ENCODE measurements at places on chromosomes 3 and 15.

- no peak for DNase-seq
Observed at GRCh38 chr3:173275740-173276139, 121.8 kb upstream of the NLGN1 start.

GRCh38 chr15:47523681-47524475 lies 193.4 kb upstream of the SEMA6D start:
- DNase-seq: no peak

DNA sequence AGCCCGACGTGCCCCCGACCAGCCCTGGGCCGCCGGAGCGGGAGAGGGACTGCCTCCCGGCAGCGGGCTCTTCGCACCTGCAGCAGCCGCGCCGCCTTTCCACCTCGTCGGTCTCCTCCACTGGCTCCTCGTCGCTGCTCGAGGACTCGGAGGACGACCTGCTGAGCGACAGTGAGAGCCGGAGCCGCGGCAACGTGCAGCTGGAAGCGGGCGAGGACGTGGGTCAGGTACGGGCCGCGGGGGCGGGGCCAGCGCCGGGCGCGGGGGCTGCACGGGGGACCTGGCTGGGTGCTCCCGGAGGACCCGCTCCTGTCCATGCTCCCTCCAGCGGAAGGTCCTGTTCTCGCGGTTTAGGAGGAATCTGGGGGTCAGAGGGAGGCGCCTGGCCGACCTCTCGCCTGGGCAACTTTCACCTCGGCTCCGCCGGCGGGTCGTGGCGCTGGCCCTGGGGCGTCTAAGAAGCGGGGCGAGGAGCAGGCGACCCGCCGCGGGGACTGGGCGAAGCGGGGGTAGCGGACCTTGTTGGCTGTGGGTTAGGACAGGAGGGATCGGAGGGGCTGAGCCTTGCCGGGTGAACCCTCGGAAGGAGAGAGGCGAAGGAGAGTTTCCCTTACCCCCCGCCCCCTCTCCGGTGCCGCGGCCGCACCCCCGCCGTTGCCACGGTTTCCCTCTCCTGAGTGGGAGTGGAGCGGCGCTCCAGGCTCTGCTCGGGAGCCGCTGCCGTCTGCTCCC lies 682 bp downstream of the ITPKA start:
- no peak for DNase-seq

DNA sequence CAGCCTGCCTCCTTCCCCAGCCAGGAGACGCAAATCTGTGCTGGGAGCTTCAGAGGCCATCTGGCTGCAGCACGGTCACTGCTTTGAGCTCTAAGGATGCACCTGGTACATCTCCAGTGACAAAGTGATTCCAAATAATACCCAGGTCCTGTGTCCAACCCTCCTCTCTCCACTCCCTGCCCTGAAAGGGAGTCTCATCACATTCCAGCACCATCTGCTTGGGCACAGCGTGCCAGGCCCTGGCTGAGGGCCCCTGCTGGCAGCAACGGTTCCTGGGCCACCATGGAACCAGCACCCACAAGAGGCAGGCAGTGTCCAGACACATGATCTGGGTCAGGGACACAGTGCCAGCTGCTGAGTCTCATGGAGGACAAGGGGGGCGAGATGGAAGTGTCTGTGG lies 81.3 kb downstream of the MTHFS start:
- DNase-seq: no peak

GRCh38 chr3:197397838-197398237 lies 99.4 kb upstream of the DLG1 start:
- no peak for DNase-seq

GRCh38 chr3:108297647-108298046 lies 1.3 kb downstream of the HHLA2 start:
- DNase-seq: no peak

DNA sequence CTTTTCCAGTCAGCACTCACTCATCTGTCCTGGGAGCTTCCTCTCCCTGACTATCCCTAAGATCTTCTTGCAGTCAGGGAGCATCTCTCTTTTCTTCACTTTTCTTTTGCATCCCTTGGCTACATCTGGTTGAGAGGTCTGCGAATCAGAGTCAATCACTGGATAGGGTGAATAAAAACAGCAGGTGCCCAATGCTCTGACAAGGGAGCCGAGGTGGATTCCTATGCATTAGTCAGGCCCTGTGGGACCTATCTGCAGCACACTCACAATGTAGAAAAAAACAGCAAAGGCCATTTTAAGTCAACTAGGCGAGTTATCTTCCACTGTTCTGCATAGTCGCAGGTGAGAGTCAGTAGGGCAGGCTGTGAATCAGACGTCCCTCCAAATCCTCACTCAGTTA lies 35.5 kb downstream of the DZIP1L start:
- DNase-seq: no peak

- DNase-seq: no peak
Observed at GRCh38 chr3:124826703-124827102, 60.5 kb downstream of the ITGB5 start.

GRCh38 chr3:196440696-196441095 lies 8.5 kb upstream of the UBXN7 start:
- DNase-seq: no peak

- DNase-seq: no peak
Observed at GRCh38 chr15:80324545-80325080, 72.6 kb upstream of the CTXND1 start.

DNA sequence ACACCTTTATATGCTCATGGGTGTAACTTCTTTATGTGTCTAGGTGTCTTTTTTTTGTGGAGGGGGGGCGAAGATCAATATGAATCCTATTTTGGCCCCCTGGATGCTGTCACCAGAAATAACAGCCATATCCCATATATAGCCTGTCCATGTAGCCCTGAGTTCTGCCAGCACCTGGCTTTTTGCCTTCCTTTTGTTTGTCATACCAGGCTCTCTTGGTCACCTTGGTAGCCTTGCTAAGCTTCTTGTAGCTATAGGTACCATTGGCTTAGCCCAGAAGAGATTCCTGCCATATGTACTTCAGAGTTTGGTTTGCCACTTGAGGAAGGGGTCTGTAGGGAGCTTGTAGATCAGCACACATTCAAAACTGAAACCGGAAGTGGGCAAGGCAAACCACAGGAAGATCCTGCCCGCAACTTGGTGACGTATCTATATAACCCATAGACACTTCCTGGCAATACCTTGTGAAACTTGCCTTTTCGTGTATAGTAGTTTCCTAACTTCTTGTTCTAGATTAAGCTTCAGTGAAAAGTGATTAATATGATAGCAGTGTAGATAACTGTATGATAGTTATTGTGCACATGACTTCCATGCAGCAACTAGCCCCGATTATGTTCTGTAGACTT lies 11.9 kb downstream of the RASA2 start:
- no peak for DNase-seq

GRCh38 chr3:63731866-63732265 lies 79.4 kb downstream of the SNTN start:
- DNase-seq: no peak

DNA sequence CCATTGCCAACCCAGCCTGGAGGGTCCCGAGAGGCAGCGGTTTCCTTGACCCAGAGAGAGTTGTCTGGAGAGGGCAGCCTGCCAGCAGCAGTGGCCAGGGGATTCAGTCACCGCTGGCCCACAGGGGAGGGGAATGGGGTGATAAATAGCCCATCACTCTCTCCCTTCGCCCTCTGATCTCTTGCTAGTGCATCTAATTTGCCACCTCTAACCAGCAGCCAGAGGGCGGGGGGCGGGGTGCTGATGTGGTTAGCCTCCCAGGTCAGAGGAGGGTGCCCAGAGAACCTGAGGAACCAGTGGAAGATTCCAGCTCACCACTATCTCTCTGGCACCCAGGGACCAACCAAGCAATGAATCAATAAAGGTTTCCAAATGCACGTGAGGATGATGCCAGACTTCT lies 35.1 kb upstream of the SLC6A11 start:
- DNase-seq: no peak

DNA sequence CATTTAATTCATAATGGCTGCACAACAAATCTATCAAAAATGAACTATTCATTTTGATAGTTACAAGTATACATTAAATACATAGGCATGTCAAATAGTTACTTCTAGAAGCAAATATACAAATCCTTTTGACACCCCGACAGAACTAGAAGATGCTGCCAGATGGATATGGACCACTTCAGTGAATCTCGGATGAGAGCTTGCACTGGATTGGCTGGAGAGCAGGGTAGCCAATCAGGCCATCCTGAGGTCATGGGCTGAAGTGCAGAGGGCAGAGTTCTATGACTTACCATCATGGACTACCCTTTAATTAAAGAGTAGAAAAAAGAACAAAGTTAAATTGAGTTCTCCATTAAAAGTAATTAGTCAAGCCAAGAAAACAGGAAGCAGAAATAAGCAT lies 8.3 kb downstream of the CCNL1 start:
- DNase-seq: no peak

DNA sequence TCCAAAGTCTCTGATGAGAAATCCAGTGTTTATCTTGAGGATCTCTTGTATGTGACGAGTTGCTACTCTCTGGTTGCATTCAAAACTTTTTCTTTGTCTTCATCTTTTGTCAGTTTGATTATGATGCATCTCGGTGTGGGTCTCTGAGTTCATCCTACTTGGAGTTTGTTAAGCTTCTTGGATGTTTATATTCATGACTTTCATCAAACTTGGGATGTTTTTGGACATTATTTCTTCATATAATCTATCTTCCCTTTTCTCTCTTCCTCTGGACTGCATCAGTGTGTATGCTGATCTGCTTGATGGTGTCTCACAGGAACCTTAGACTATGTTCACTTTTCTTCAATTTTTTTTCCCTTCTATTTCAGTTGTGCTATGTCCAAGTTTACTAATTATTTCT lies 320.4 kb downstream of the TLE3 start:
- no peak for DNase-seq

GRCh38 chr3:132543011-132543739 lies 53.9 kb upstream of the ACKR4 start:
- no peak for DNase-seq

- no peak for DNase-seq
Observed at GRCh38 chr15:58398643-58399042, 33.1 kb upstream of the LIPC start.

- DNase-seq: no peak
Observed at GRCh38 chr15:100384108-100384410, 42.3 kb upstream of the ADAMTS17 start.

GRCh38 chr3:191334346-191334893 lies 4.1 kb upstream of the UTS2B start:
- no peak for DNase-seq

GRCh38 chr3:196149831-196150301 lies 61.3 kb downstream of the ZDHHC19 start:
- DNase-seq: no peak

DNA sequence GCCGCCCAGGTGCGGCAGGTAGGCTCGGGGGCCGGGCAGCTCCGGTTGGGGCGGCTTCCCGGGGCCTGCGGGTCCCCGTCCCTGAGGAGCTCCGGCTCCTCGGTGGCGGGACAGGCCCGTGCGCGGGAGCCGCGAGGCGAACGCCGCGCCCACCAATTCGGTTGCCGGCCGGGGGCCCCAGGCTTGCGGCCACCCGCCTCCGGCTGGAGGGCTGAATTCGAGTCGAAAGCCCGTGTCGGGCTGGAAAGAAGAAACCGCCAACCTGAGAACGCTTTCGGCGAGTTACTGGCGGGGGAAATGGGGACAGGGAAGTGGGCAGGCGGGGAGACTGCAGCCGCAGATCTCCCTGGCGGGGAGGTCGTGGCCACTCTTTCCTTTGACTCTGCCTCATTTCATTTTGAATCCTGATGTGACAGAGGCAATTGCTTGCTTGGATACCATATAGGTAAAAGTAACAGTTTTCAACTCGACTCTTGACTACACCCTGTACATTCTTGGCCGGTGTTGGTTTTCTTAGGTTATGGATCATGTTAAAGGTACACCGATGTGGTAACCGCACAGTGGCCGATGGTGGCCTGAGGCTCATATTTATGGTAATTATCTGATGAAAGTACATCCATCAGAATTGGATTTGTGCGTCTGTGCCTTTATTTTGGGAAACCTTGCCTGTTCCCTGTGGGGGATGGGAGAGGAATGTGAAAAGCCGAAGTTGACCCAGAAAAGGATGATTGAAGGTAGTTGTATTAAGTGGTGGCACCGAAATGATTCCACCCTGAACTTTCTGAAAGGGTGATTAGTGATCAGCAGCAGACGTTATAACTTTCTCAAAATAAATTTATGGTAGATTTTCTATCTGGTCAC lies 1.7 kb downstream of the B3GNT5 start:
- DNase-seq: no peak

DNA sequence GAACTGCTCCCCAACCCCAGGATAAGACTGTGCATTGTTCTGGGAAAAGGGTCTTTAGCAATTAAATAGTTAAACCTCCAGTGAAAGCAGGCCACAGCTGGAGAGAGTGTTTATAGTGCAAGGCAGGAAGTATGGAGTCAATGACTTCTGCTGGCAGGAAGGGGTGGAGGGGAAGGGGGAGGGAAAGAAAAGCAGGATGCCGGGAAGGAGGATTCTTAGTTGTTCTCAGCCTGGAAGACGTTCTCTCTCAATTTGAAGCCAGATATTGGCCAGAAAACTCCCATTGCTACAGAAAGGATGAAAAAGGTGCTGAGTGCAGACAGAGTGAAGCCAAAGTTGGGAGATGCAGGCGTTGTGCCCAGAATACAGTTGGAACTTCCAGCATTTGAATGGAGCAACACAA lies 35.7 kb upstream of the ACTL6A start:
- DNase-seq: peak; percentile 92

DNA sequence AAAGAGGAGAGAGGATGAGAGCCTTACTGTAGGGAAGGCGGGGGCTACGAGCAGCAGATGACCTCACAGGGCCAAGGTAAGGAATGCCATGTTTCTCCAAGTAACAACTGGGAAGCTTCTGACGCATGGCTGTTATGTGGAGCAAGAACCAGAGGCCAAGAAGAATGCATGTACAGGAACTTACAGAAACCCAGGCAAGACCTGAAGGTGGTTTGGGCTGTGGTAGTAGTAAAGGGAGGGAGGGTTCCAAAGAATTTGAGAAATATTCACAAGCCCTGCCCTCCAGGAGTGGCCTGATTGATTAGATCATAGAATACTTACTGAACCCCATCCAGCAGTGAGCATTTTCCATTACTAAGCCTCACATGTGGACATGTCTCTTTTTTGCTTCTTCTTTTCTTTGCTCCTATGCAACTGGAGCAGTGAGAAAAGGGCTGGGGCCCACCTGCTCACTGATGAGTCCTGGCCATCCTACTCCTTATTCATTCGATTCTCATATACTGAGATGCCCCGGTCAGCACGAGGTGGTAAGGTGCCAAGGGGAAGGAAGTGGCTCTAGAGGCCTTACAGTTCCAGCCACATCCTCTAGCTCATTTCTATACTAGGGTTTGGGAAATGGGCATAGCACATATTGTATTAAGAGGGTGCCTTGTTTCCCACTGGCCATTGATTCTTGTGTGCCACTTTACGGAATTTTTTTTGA lies 8.3 kb upstream of the SLC12A8 start:
- DNase-seq: no peak

DNA sequence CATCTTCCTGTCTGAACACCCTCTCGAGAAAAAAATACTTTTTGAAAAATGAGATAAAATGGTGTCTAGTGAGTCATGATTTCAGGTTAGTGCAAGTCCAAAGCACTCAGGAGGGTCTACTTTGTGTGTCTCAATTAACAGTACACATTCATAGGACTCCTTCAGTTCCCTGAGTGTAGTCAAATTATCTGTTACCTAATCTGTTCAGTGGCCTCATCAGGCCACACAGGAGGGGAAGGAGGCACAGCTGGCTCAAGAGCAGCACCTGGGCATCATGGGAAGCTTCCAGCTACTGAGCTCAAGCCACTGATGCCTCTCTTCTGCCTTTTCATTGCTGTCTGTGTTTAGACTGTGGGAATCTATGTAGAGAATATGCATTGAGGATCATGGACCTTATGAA lies 341.4 kb upstream of the SGO1 start:
- no peak for DNase-seq
